ENCODE measurements at places on chromosomes 1 and 21.

DNA sequence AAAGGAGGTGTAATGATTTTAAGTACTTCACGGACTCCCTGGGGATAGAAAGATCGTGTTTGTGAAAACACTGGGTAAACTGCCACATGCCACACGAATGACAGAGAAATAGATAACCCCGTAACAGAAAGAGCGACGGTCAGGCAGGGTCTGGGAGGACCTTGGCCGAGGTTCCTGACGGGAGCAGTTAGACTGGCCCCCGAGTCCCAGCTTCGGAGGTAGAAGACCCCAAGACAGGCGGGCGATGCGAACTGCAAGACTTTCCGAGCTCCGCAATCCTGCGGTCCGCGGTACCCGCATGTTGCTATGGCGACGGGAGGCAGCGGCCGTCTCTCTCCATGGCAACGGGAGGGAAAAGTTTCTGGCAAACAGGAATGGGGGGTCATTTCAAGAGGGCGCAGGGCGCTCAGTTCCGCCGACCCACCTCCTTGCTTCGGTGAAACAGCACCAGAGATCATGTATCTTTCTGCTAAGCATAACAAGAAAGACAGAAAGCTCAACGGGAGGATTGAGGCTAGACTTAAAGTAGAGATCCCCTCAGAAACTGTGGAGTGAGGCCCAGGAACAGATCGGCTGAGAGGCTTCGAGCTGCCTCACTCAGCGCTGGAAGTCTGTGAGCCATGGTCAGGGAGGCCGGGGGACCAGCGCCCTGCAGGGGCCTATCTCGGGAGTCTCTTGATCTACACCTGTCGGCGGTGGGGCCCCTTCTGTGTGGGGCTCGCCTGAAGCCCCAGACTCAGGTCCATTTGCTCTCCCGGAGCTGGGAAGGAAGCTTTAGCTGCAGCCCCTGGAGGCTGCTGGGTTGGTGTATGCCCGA lies 685 bp upstream of the SYT6 start:
- no peaks in the 10 kb centered on the region for H3K36me3 ChIP-seq
- peak overlapping the region; percentile 11 for H3K27ac ChIP-seq
- H3K4me1 ChIP-seq = peaks cover 5% of the 10 kb centered on the region

GRCh38 chr21:31282095-31282709 lies 61.9 kb downstream of the TIAM1 start:
- H3K27ac ChIP-seq = no peak overlapping the region
- H3K4me1 ChIP-seq = peaks cover 10% of the 10 kb centered on the region
- H3K27me3 ChIP-seq = no peaks in the 10 kb centered on the region
- no peak for DNase-seq

DNA sequence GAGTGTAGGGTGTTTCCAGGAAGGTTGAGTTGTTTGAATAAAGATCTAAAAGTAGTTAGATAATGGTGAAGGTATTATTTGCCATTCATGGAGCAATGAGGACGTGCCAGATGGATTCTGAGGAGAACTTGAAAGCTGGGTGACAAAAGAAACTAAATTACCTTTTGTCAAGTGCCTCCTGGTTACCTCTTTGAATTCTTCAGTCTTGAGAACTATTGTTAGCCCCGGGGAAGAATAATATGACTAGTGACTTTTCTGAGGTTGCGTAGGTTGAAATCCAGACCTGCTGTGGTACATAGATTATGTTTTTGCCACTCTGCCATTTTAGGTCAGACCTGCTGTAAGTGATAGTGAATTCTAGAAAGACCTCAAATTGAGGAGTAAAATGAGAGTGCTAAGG lies 11.5 kb downstream of the LAMC1 start:
- DNase-seq = no peak
- H3K27me3 ChIP-seq = peaks cover 38% of the 10 kb centered on the region
- H3K4me1 ChIP-seq = no peaks in the 10 kb centered on the region
- peaks cover 3% of the 10 kb centered on the region for H3K36me3 ChIP-seq
- H3K4me3 ChIP-seq = no peak overlapping the region

DNA sequence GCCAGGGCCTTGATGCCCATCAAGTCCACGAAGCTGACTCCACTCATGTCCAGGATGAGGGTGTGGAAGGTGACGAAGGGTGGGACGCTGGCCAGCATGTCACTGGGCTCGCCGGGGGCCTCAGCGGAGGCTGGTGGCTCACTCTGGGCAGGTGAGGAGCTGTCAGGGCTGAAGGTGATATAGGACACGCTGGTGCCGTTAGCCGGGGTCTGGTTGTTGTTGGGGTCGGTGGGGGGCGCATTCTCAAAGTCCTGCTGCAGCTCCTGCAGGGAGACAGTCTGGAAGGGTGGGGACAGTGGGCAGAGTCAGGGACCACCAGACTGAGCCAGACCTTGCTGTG lies 21.7 kb downstream of the SLC26A9 start:
- H3K4me1 ChIP-seq = no peaks in the 10 kb centered on the region
- H3K27ac ChIP-seq = no peak overlapping the region

DNA sequence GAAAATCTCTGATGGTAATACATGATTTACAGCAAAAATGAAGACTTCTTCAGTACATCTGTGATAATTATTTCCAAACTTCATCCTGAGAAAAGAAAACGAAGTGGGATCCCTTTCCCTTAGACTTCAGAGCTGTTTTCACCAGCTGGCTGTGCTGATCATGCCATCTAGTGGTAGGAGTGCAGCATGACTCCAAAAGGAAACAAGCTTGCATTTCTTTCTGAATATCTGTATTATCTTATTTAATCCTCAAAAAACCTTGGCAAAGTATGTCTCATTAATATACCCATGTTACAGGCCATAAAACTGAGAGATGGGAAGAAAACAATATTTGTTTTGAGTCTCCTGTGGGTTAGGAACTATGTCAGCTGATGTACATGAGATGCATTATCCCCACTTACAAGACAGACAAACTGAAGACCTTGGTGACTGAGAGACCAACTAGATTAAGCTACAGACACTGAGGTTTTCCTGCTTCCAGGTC lies 9.8 kb upstream of the GJA8 start:
- peak; percentile 21 for DNase-seq
- H3K27me3 ChIP-seq = peaks cover 10% of the 10 kb centered on the region
- H3K27ac ChIP-seq = no peak overlapping the region
- peaks cover 4% of the 10 kb centered on the region for H3K4me1 ChIP-seq

All from effector memory CD8-positive, alpha-beta T cell (primary cell).